ENCODE measurements at places on chromosomes 2 and 18.

GRCh38 chr2:147844697-147845410 is at the start of gene ACVR2A:
ACVR2A (plus strand) TSS chr2:147845029; CDS start chr2:147845153, 124 bp downstream.
- DNase-seq: peak; percentile 53

DNA sequence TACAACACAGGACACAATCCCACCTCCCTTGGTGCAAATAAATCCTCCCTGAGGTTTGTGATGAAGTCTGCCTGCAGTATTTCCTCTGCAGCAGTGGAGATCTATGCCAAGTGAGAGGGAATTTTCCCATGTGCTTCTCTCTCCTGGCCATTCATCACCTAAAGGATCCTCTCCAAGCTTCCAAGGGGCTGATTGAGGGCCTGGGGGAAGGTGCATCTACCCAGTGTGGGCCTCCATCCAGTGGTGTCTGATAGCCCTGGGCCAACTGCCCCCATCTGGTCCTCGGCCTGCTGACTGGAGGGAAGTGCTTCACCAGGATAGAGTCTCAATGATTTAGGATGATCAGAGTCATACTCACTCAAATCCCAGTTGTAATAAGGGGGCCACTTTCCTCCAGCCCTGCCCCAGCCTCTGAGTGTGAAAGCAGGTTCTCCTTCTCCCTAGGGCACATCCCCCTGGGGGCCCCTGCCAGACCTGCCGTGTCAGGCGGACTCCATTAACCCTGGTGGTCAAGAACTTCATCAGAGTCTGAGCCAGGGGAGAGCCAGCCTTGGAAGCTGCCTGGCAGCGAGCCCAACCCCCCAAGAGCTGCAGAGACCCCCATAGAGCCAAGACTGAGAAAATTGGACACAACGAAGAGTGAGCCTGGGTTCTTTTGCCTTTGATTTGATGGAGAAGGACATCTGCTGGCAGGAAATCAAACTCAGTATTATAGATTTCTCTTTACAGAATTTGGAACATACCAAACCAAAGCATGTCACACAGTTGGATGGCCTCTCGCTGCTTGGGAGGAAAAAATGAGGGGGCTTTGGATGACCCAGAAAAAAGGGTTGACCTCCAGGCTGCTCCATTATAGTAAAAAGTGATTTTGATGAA is 509.6 kb downstream of the CMPK2 start:
- no peak for DNase-seq

DNA sequence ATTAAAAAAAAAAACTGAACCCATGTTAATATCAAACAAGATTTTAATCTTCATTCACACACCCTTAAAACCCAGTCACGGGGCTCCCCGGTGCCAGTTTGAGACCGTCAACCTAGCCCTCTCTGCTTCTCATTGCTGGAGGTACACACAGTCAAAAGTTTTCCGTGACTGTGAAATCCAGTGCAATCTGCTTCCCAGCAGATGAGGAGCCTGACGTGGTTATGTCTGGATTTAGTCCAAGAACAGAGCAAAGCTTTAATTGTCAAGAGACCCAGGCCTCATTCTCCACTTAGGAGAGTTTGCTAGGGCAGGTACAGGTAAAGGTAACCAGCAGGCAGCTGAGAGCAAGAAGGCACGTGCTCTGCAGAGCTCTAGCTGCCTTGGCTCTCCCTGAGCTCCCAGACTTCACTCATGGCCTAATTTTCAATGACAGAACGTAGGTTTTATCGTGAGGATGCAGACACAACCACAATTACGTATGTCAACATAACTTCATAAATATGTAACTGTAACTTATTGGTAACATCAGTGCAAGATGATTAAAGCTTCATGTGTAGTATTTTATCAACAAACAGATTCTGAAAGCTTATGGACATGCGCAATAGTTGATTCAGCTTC is 56.3 kb downstream of the SLC16A14 start:
- DNase-seq: no peak

DNA sequence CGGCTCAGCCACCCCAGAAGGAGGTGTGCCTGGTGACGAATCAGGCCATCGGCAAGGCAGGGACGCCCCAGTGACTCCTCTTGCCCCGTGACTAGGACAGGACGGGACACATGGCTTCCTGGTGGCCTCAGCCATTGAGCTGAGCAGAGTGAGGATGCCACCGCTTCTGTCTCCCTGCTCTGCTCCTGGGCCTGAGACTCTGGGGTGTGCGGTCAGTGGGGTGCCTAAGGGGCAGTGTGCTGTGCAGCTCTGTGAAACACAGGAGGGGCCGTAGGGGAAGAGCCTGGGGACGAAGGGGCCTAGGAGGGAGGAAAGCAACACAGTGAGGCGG is 24.3 kb downstream of the IGFBP5 start:
- no peak for DNase-seq

- no peak for DNase-seq
Measured at GRCh38 chr2:189527041-189527750, 53.4 kb downstream of the SLC40A1 start.

- no peak for DNase-seq
Measured at GRCh38 chr18:11021477-11021876, 127.9 kb downstream of the PIEZO2 start.

- no peak for DNase-seq
Measured at GRCh38 chr18:54260396-54261072, 8.8 kb upstream of the POLI start.

DNA sequence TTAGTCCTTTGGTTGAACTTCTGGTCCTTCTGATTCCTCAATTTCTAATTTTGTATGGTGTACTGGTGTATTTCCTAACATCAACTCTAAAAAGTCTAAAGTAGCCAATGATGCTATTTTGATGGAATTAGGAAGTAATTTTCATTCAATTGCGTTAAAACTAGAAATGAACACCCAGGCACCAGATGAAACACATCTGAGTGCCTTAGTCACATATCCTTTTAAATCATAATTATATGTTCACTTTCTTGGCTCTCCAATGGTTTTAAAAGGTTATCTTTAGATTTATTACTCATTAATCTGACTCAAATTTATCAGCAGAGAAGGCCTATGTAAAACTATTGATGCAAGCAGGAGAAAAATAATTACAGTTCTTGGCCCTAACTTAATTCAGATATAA is 119.7 kb downstream of the GAREM1 start:
- DNase-seq: no peak

DNA sequence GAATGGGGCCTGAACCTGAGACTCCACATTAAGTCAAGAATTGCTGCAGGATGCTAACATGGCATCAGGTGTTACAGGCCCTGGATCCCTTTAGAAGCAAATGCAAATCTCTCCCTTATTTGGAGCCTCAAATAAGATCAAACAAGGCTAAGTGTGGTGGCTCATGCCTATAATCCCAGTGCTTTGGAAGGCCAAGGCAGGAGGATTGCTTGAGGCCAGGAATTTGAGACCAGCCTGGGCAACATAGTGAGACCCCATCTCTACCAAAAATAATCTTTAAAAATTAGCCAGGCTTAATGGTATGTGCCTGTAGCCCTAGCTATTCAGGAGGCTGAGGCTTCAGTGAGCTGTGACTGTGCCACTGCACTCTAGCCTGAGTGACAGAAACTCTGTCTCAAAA is 89.4 kb downstream of the DYM start:
- no peak for DNase-seq

- DNase-seq: no peak
Measured at GRCh38 chr2:33488715-33489540, 12.5 kb downstream of the RASGRP3 start.

DNA sequence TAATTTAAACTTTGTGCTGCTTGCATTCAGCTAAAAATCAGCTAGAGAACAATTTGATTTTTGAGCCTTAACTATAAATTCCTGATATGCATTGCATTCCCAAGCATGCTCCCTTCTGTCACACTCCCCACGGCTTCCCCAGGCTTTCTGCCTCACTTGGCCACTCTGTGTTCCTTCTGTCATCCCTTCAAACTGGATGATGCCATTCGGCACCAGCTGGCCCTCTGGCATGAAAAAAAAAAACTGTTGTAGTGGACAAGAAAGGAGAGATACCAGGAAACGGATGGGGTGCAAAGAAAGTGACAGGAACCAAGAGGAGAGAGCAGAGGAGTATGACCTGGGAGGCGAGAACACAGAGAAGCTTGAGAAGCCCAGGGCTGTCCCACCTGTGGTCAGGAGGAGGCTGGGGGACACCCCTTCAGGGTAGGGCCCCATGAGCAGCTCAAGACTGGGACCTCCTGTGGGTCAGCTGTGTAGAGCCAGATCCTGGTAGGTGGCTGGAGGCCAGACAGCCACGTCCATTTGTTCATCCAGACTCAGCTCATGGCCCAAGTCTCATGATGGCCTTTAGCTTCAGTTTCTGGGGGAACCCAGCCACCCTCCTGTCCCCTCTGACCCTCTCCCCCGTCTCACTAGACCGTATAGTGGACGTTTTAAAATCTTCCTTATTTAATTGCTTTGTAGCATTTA is 211.8 kb downstream of the GBX2 start:
- DNase-seq: no peak

GRCh38 chr2:239465017-239466001 is 64.5 kb upstream of the HDAC4 start:
- DNase-seq: no peak

DNA sequence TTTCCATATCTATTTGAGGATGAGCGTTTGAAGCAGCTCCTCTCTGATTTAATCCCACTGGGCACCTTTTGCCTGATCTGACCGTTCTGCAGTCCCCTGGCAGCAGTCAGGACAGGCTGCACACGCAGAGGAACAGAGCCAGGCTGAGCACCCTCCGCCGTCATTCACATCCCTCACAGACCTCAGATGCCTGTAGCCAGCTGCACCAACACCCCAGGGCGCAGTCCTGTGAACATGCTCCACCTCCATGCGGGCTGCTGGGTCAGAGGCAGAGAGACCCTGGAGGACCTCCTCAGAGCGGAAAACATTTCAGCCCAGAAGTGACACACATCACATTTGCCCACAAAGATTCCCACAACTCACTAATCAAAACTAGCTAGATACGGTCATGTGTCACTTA is 146.1 kb downstream of the SEPTIN10 start:
- no peak for DNase-seq

GRCh38 chr2:76953733-76954347 is 568.3 kb downstream of the LRRTM4 start:
- DNase-seq: peak; percentile 67

GRCh38 chr2:146821836-146822316 is 1023.0 kb upstream of the ACVR2A start:
- DNase-seq: no peak

- no peak for DNase-seq
Measured at GRCh38 chr2:230708204-230708603, 4.4 kb upstream of the CAB39 start.

GRCh38 chr2:152962446-152962845 is 244.0 kb downstream of the ARL6IP6 start:
- DNase-seq: no peak

DNA sequence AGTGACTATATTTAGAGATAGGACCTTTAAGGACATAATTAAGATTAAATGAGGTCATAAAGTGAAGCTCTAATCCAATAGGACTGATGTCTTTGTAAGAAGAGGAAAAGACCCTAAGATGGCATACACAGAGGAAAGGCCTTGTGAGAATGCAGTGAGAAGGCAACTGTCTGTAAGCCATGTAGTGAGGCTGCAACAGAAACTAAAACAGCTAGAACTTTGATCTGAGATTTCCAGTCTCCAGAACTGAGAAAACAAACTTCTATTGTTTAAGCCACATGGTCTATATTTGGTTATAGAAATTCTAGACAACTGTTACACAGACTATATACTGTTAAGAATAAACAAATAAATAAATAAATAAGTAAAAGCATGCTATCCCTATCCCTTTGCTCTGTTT is 276.8 kb downstream of the CNTNAP5 start:
- DNase-seq: no peak

DNA sequence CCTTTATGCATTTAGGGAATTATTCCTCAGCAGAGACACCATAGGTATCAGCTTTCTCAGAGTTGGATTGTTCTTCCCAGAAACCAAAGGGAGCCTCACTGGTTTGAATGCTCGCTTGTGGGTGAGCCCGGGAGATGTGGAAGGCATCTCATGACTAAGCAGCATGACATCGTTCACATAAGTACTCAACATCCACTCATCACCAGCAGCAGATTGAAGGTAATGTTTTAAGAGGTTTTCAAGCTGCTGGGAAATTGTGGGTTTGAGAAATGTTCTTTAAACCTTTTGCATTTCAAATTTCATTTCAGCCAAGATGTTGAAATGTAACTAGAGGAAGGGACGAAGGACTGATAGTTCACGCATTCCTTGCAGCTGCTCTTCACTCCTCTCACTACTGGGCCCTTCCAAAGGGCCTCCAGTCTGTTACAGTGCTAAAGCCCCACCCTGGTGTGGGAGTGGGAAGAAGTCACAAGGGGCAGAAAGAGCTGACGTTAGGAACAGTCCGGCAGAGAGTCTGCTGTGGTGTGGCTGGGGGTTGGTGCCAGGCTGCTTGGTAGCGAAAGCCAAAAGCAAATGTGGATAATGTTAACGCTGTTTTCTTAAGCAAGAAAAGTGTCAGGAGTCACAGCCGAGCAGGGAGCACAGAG is 324.5 kb upstream of the EPHA4 start:
- no peak for DNase-seq

DNA sequence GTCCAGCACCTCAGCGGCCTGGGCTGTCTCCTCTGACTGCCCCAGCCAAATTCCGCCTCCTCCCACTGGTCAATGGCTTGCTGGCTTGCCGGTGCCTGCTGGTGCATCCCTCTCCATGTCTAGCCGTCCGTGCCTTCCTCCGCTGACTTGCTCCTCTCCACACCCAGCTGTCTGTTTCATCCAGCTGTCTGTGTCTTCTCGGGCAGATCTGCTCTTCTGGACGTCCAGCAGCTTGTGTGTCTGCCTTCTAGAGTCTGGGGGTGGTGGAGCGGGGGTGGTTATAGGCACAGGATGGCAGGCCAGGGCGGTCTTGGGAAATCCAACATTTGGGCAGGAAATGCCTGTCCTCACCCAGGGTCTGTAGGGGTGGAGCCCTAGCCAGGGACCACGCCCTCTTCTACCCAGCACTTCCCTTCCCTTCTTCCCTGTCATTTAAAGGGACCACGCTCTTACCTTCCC is 369.2 kb downstream of the GALNT13 start:
- DNase-seq: no peak

- no peak for DNase-seq
Measured at GRCh38 chr2:160061944-160062291, 497 bp downstream of the PLA2R1 start.

DNA sequence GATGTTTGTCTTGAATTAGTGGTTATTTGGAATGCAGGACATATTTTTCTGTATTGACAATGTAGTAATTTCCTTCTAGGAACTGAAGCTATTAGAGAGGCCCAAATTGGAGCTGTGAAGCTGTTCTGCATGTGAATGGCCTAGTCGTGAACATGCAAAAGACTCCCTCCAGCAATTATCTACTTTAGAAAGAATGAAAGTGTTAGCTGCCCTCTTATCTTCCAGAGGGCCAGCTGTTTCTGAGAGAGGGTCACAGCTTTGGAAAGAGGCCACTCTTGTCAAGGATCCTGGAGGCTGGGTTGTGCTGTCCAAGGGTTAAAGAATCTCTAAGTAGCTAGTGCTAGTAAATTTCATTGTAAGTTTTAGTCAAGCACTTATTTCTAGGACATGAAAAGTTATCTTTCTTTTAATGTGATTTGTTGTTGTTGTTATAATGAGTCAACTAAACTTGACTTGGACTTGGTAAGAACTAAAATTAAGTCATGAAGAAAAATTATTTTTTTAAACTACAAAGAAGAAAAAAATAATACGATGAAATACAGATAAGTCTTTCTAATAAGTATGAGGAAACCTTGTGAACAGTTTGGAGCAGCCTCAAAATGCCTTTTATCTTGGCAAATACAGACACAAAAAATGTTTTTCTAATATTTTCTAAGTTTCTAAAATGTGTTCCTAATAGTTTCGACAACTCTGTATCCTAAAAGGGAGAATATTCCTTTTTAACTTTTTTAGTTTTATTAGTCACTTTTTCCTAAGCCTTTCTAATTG is 36.8 kb downstream of the DPP4 start:
- DNase-seq: no peak

- no peak for DNase-seq
Measured at GRCh38 chr2:108428286-108429009, 20.6 kb upstream of the GCC2 start.

Data from neuronal stem cell (in vitro differentiated cells).